ENCODE measurements at places on chromosomes 6 and 20.

DNA sequence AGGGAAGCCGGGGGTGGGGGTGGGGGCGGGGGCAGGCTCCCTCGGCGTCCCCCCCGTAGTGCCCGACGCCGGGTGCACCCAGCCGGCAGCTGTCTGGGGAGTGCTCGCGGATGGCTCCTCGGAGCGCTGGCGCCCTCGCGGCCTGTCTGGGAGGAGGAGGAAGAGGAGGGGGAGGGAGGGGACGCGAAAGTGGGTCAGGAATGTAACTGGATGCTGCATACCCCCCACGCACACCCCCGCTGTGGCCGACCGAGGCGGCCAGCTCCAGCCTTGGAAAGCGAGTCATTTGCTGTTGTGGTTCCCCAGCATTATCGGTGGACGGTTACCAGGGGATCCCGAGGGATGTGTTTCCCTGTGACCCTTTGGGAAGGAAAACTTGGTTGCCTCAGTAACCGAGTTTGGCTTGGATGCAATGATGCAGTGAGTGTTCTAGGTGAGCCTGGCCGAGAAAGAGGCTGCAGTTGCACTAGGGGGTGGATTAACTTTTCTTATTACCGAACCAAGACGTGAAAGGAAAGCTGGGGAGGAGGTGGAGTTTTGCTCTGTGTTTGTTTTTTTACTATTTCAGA lies 55.2 kb upstream of the RREB1 start:
- H3K4me1 ChIP-seq: peaks cover 13% of the 10 kb centered on the region
- peak overlapping the region; percentile 72 for H3K4me3 ChIP-seq
- no peaks in the 10 kb centered on the region for H3K36me3 ChIP-seq

DNA sequence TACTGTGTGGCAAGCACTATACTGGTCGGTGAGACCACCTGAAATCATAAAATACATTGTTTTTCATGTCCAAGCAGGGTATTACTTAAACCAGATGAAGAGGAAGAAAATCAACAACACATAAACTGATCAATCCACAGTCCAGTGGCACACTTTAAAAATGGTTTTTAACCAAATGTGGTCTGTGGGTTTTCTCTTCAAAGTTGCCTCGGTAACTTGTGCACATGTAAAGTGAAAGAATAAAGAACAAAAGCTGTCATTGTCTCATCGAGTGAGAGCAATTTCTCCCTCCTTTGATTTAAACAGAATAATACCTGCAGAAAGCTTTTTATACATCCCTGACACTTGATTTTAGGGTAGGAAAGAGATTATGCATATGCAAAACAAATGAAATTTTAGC lies 3.7 kb downstream of the FLRT3 start:
- H3K27me3 ChIP-seq: no peaks in the 10 kb centered on the region
- peak overlapping the region; percentile 97 for H3K27ac ChIP-seq
- DNase-seq: no peak
- peaks cover 2% of the 10 kb centered on the region for H3K36me3 ChIP-seq

GRCh38 chr6:84798257-84798656 lies 33.9 kb upstream of the TBX18 start:
- H3K4me1 ChIP-seq: no peaks in the 10 kb centered on the region
- DNase-seq: no peak
- no peak overlapping the region for H3K27ac ChIP-seq
- H3K27me3 ChIP-seq: peaks cover 22% of the 10 kb centered on the region
- H3K4me3 ChIP-seq: no peak overlapping the region

- DNase-seq: no peak
- H3K4me3 ChIP-seq: no peak overlapping the region
- peaks cover 11% of the 10 kb centered on the region for H3K27me3 ChIP-seq
- no peaks in the 10 kb centered on the region for H3K36me3 ChIP-seq
Observed at GRCh38 chr20:23325107-23325506, 25.5 kb upstream of the NXT1 start.

DNA sequence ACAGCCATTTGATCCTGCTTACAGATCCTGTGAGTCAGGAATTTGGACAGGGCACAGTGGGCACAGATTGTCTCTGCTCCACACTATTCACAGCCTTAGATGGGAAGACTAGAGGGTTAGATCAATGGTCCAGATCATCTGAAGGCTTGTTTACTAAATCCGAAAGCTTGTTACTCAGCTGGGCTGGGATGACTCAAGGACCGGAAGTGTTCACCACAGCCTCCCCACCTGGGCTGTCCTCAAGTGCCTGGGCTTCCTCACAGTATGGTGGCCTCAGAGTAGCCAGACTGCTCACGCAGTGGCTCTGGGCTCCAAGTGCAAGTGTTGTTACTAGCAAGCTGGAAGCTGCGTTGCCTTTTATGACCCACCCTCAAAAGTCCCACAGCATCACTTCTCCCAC lies 75.4 kb upstream of the INSM1 start:
- no peak overlapping the region for H3K27ac ChIP-seq
- no peaks in the 10 kb centered on the region for H3K36me3 ChIP-seq
- no peaks in the 10 kb centered on the region for H3K4me1 ChIP-seq
- H3K4me3 ChIP-seq: no peak overlapping the region
- H3K27me3 ChIP-seq: no peaks in the 10 kb centered on the region
- no peak for DNase-seq

- H3K27ac ChIP-seq: no peak overlapping the region
- H3K27me3 ChIP-seq: no peaks in the 10 kb centered on the region
- no peaks in the 10 kb centered on the region for H3K36me3 ChIP-seq
- H3K4me3 ChIP-seq: no peak overlapping the region
- peaks cover 15% of the 10 kb centered on the region for H3K4me1 ChIP-seq
- DNase-seq: no peak
Observed at GRCh38 chr20:63027221-63027921, 20.6 kb upstream of the BHLHE23 start.

DNA sequence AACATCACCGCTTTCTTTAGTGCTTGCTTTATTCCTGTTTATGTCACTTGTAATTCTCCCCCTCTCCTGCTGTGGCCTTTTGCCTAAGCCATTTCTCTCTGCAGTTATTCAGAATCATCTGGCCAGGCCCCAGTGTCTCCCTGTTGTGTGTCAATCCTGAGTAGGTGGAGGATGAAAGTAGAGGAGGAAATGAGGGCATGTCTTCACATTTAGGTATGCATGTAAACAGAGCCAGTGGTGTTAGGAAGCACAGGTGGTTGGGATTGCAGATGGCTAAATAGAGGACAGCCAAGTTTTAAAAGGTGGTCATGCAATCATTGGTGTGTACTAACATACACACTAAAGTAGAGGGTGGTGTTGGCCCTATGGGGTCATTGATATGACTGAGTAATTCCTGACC lies 5.2 kb downstream of the PRSS35 start:
- H3K4me3 ChIP-seq: no peak overlapping the region
- peaks cover 3% of the 10 kb centered on the region for H3K27me3 ChIP-seq
- H3K4me1 ChIP-seq: peaks cover 9% of the 10 kb centered on the region

DNA sequence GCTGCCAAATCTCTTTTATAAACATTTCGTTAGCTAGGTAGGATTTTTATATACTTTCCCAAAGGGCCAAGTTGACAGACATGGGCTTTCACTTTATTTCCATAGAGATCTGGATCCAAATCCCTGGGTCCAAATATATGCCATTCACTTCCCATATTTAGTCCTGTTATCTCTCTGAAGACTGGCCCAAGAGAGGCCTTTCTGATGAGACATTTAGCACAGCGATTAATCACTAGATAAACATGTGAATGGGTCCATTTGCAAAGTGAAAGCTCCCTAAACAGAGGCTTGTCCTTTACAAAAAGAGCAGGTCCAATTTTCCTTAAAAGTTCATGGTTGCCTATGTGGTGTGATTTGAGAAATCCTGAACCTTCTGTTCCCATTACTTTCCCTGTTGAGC lies 132.6 kb downstream of the TRMT11 start:
- no peak for DNase-seq
- H3K4me1 ChIP-seq: no peaks in the 10 kb centered on the region
- H3K27me3 ChIP-seq: no peaks in the 10 kb centered on the region
- no peak overlapping the region for H3K4me3 ChIP-seq

- H3K27ac ChIP-seq: no peak overlapping the region
- no peak for DNase-seq
- no peak overlapping the region for H3K4me3 ChIP-seq
- H3K4me1 ChIP-seq: no peaks in the 10 kb centered on the region
- H3K36me3 ChIP-seq: no peaks in the 10 kb centered on the region
- no peaks in the 10 kb centered on the region for H3K27me3 ChIP-seq
Observed at GRCh38 chr20:15857173-15857784, 716.0 kb downstream of the KIF16B start.

- H3K27ac ChIP-seq: no peak overlapping the region
- H3K4me3 ChIP-seq: no peak overlapping the region
- no peaks in the 10 kb centered on the region for H3K36me3 ChIP-seq
- H3K27me3 ChIP-seq: no peaks in the 10 kb centered on the region
- peak; percentile 5 for DNase-seq
Observed at GRCh38 chr6:7910298-7910653, 312 bp downstream of the TXNDC5 start.

DNA sequence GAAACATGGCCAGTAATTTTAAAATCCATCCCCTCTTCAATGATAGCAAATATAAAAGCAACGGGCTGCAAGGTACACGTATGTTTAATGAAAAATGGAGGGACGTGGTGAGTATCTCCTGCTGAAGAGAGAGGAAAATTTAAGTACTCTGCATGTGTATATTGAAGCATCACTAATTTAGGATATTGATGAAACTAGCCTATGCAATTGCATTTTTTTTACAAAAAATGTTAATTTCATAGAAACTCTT lies 362 bp upstream of the TMX4 start:
- peak overlapping the region; percentile 95 for H3K27ac ChIP-seq
- H3K27me3 ChIP-seq: no peaks in the 10 kb centered on the region
- peaks cover 10% of the 10 kb centered on the region for H3K4me1 ChIP-seq
- H3K36me3 ChIP-seq: no peaks in the 10 kb centered on the region
- DNase-seq: no peak

- no peaks in the 10 kb centered on the region for H3K4me1 ChIP-seq
- DNase-seq: no peak
- H3K4me3 ChIP-seq: no peak overlapping the region
- peak overlapping the region; percentile 6 for H3K27ac ChIP-seq
Observed at GRCh38 chr6:135334169-135334568, 153.1 kb downstream of the MYB start.

GRCh38 chr20:53284696-53285095 lies 308.9 kb downstream of the ZNF217 start:
- H3K4me1 ChIP-seq: peaks cover 7% of the 10 kb centered on the region
- no peak overlapping the region for H3K4me3 ChIP-seq
- H3K27me3 ChIP-seq: peaks cover 20% of the 10 kb centered on the region

- no peak overlapping the region for H3K27ac ChIP-seq
- H3K27me3 ChIP-seq: no peaks in the 10 kb centered on the region
- peaks cover 15% of the 10 kb centered on the region for H3K4me1 ChIP-seq
- H3K4me3 ChIP-seq: no peak overlapping the region
- H3K36me3 ChIP-seq: no peaks in the 10 kb centered on the region
- no peak for DNase-seq
Observed at GRCh38 chr6:6201200-6201599, 119.3 kb downstream of the F13A1 start.

DNA sequence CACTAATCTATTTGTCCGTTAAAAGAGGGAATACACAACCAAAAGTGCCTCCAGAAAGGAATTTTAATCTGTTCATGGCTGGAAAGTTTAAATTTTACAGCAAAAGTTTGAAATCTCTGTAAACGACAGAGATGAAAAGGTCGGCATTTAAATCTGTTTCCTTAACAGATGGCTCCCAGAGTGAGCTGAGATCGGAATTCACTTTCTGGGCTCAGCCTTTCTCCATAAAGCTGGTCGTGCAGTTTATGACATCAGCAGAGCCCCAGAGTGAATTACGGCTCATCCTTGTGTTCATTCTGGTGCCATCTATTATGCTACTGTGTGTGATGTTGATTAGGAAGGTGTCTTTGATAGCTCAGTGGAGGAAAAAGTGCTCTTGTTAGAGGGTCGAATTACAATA lies 117.6 kb upstream of the ZFP64 start:
- H3K27me3 ChIP-seq: peaks cover 5% of the 10 kb centered on the region
- H3K4me3 ChIP-seq: no peak overlapping the region
- H3K4me1 ChIP-seq: peaks cover 14% of the 10 kb centered on the region
- no peaks in the 10 kb centered on the region for H3K36me3 ChIP-seq
- DNase-seq: no peak
- H3K27ac ChIP-seq: no peak overlapping the region

DNA sequence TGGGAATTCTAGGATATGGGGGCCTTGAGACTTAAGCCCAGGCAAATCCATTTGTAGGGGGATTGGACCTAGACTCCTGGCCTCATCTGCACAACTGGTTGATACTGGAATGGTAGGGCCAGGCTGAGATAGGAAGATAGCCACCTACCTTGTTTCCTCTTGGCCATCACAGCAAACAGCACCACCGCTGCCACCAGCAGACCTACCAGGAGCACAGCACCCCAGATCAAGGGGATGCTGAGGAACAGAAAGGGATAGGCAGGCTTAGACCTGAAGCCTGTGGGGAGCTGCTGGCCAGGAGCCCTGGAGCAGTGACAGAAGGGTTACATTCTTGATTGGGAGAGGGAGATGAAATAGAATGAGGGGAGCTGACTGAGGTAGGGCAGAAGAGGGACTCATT lies 3.5 kb downstream of the TREML1 start:
- DNase-seq: no peak
- H3K36me3 ChIP-seq: no peaks in the 10 kb centered on the region
- no peak overlapping the region for H3K27ac ChIP-seq
- no peaks in the 10 kb centered on the region for H3K27me3 ChIP-seq

GRCh38 chr6:63663147-63663955 lies 27.7 kb downstream of the PHF3 start:
- no peak overlapping the region for H3K27ac ChIP-seq
- H3K27me3 ChIP-seq: no peaks in the 10 kb centered on the region

- no peak overlapping the region for H3K4me3 ChIP-seq
- DNase-seq: no peak
- no peak overlapping the region for H3K27ac ChIP-seq
Observed at GRCh38 chr6:41696788-41697187, 38.6 kb downstream of the TFEB start.

GRCh38 chr20:15603506-15603905 lies 969.7 kb downstream of the KIF16B start:
- DNase-seq: no peak
- no peak overlapping the region for H3K4me3 ChIP-seq

Data from neural crest cell (in vitro differentiated cells).